ENCODE measurements at places on chromosomes 2 and 18.

DNA sequence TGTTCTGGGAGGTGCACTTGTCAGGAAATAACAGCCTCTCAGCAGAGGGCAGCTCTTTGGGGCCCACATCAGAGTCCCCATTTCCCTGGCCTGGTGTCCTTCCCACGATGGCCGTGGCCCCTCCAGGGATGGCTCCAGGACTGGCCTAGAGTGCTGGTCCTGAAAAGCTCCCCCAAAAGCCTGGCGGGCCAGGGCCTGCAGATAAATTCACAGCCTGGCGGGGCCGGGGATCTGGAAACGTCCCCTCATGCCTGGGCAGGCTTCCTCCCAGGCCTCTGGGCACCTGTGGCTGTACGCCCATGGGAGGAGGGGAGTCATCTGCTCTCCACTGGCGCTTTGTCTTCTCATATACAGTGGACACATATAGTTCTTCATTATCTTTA, 52.6 kb upstream of the HS6ST1 start:
- DNase-seq: no peak

DNA sequence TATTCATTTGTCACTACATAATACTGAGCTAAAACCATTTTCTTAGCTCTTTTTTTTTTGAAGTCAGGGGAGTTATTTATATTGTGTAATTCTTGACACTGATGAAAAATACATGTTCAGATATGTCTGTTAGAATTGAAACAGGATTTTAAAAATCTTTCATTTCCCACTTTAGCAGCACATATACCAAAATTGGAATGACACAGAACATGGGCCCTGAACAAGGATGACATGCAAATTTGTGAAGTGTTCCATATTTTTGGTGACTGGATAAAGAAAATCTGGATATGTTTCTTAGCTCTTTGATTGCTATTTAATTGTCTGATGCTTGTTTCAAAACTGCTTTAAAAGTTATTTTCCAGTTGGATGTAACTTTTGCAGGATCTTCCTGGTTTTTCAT, 1963.9 kb upstream of the LRRTM1 start:
- no peak for DNase-seq

DNA sequence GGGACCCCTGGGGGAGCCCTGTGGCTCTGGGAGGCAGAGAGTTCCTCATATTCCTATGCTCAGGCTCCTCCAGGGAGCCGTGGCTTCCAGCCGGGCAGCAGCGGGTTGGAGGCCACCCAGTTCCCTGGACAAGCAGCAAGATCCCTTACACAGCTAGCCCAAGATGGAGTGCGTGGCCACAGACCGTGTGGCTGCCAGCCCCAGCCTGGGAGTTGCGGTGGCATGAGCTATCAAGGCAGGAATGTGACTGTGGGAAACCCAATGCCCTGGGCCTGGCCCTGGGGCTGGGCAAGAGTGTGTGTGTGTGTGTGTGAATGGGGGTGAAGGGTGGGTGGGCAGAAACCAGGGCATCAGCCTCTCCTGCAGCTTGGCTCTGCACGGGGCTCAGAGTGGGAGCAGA, 130.5 kb downstream of the DYSF start:
- no peak for DNase-seq

GRCh38 chr2:232325324-232326273, 53.0 kb upstream of the ALPP start:
- no peak for DNase-seq

DNA sequence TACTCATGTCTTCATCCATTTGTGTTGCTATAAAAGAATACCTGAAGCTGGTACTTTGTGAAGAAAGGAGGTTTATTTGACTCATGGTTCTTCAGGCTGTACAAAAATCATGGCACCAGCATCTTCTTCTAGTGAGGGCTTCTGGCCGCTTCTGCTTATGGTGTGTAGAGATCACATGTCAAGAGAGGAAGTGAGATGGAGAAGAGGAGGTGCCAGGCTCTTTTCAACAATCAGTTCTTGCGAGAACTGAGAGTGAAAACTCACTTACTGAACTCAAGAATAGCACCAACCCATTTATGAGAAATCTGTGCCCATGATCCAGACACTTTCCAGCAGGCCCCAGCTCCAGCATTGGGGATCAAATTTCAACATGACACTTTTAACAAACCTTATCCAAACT, 30.0 kb upstream of the BARD1 start:
- no peak for DNase-seq

- DNase-seq: no peak
These were observed 18.3 kb downstream of the MAIP1 start for GRCh38 chr2:199973703-199974102.

- DNase-seq: no peak
These were observed 72.6 kb downstream of the EPAS1 start for GRCh38 chr2:46369783-46370182.

DNA sequence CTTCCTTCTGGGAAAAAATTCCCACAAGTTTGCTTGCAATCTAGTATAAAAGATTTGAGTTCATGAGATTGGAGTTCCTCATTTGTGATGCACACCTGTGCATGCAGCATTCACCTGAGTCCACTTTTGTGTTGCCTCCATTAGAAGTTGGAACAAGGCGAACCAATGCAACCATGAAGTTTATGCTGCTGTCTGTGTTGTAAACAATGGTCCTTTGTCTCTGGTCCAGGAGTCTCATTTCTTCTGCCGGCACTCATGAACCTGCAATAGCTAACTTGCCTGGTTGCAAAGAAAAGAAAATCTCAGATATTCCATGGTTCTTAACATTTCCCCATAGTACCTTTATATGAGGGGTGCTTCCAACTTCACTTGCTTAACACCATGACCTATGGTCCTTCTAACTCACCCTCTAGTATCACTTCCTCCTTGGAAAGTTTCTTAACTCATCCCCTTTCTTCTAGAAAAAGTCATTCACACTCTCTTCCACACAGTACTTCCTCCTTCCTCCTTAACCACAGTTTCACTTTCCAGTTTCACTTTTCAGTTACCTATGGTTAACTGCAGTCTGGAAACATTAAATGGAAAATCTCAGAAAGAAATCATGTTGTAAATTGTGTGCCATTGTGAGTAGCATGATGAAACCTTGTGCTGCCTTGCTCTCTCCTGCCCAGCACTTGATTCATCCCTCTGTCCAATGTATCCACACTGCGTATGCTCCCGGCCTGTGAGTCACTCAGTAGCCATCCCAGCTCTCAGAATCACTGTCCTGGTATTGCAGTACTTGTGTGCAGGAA, 128.8 kb upstream of the TRIB2 start:
- DNase-seq: no peak

DNA sequence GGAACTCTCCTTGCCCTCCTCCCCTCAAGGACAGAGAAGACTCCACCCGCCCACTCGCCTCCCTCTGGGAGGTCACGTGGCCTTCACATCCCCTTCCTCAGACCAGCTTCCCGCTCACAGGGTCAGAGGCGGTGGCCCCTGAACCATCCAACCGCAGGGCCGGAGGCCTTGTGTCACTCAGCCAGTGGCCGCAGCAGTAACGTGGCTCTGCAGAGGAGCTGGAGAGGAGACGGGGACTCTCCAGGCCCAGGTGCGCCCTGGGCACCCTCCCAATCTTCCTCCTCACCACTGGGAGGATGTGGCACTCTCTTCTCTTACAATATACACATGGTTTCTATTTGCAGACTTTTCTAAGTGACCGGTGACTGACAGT, 161.7 kb downstream of the TWIST2 start:
- DNase-seq: no peak

- no peak for DNase-seq
These were observed 280.5 kb downstream of the CAMKMT start for GRCh38 chr2:44642123-44642857.

DNA sequence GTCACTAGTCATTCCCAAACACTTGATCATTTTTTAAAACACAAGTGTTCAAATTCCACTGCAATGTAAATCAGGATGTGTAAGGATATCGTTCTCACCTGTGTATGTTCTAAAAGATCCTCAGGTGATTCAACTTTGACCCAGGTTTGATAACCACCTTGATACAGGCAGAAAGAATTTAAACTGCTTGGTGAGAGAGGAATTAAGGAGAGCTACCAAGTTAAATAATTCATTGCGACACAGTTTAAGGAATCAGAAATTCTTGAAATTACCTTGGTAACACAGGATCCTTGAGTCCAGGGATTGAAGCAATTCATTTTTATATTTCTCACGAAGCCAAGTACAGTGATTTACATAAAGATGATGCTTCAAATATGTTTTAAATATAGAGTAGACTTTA, 80.7 kb upstream of the EHBP1 start:
- no peak for DNase-seq

DNA sequence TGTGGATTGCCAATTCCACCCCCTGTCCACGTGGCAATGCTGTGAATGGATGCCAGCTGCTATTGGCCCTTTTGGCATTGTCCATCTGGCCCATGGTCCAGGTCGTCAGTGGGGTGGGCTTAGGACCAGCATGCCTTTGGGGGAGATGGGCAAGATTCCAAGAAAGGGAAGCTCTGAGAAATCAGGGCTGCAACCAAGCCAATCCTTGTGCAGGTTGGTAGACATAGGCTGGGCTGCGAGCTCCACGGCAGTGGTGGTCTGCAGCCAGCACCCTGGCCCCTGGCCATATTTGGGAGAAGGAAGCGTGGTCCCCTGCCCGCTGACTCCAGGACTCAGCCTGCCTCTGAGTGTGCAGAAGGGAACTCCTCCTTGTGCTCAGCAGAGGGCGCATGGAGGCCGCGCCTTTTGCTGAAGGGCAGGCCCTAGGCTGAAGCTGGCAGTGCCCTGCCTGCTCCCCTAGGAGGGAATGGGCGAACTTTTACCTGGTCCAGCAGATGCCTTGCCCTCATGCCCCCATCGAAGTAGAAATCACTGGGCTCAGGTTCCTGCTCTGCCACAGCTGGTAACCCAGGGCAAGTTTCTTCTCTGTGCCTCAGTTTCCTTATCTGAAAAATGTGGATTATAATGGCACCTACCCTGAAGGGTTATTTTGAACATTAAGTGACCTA, 5.4 kb downstream of the SPR start:
- DNase-seq: no peak

GRCh38 chr2:190069936-190070696, 7.6 kb upstream of the MSTN start:
- no peak for DNase-seq

DNA sequence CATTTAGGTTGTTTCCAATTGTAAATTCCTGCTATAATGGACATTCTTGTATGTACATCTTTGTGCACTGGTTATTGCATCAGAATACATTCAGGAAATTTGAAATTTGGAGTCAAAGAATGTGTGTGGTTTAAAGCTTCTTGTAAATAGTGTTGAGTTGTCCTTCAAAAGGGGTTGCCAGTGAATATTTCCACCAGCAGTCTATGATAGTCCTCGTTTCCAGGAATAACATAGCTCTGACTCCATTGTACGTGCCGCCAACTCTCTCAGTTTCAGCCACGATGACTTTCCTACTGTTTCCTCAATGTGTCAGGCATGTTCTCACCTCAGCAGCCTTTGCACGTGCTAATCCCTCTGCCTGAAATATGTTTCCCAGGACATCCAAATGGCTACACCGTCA, 10.9 kb upstream of the HS6ST1 start:
- no peak for DNase-seq

DNA sequence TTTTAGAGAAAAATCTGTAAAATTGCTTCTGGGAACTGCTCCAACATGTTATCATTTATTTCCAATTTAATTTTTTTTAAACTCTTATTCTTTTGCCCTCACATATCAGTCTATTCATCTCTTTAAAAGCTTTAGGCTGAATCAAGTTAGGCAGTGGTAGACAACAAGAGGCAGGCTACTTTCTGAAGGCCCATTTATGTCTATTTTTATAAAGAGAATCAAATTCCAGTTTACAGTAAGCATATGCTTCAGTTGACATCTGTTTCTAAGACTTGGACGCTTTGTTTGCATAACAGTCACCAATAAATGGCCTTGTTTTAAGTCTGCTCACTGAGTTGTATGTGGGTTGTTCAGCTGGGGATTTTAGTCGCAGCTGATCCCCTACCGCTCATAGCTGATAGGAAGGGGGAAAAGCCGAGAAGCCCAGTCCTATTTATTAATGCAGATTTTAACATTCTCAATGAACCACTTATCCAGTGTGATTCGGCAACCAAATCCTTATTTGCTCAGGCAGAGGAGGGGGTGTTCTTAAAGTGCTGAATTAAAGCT, 260.4 kb upstream of the SIX3 start:
- DNase-seq: no peak

GRCh38 chr2:170208967-170209366, 31.0 kb downstream of the MYO3B start:
- DNase-seq: no peak

DNA sequence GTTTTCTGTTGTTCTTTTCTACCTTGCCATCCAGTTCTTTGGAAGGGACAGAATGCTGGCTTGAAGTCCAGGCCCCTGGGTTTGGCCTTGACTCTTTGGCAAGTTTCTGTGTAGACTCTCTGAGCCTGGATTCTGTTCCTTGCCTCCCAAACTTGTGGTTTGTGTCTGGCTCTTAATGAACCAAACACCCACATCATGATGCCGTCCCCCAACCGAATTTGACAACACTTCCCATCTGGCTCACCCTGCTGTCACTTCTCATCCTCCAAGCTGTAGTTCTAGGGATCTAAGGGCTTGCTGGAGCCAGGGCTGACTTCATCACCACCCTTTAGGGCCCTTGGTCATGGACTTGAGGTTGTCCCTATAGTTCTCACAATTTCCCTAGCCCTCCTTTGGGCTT, 68.9 kb upstream of the CELF4 start:
- no peak for DNase-seq

GRCh38 chr18:79597831-79598632, 81.6 kb upstream of the CTDP1 start:
- DNase-seq: no peak

- no peak for DNase-seq
These were observed 150.0 kb upstream of the EPB41L3 start for GRCh38 chr18:5693699-5694294.

DNA sequence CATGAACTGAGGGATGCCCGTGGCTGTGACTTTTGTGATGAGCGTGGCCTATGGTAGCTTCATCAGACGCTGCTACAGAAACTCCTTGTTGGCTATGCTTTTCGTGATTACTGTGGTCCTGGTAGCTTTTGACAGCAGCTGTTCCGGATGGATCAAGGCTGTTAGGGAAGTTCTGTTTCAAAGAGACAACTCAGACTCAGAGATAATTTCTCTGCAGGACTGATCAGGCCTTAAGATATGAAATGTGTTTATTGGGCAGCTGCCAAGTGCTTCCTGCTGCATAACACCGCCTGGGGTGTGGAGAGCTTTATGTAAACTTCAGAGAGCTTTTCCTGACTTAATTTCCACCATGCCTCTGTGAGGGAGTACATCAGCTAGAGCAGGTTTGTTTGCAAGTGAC, 243.8 kb downstream of the TSN start:
- DNase-seq: no peak

DNA sequence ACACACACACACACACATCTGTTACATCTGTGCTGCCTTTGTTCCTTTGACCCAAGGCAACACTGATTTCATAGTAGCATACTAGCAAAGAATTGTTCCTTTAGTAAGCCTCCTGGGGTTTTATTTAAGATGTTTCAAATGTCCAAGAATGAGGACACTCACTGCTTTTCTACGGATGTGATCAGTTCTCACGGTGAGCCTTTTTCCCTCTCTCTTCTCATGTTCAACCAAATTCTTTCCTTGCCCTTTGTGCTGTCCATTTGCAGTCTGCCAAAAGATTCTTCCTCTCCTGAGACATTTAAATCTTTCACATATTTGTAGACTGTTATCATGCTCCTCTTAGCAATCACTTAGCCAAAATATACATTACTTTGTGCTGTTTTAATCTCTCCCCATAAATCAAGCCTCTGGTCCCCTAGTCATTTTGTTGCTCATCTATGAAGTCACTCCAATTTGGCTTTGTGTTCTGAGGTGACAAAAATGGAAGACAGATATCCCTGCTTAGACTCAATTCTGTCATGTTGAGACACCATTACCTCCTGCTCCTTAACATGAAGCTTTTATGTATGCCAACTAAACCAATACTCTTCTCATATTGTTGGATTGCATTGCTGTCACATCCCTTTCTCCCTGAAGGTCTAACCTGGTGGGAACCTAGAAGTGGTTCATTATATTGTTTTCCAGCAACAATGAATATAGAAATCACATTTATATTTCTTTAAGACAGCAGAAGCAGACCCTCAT, 1605.3 kb upstream of the ACVR2A start:
- no peak for DNase-seq
